ENCODE measurements at places on chromosomes 5 and 9.

- no peak for DNase-seq
These were observed 118.5 kb downstream of the NRG2 start for GRCh38 chr5:139924294-139925215.

- no peak for DNase-seq
These were observed 107.6 kb upstream of the PHYKPL start for GRCh38 chr5:178340187-178340586.

GRCh38 chr5:78273436-78273835 is 21.1 kb downstream of the AP3B1 start:
- DNase-seq, result no peak

DNA sequence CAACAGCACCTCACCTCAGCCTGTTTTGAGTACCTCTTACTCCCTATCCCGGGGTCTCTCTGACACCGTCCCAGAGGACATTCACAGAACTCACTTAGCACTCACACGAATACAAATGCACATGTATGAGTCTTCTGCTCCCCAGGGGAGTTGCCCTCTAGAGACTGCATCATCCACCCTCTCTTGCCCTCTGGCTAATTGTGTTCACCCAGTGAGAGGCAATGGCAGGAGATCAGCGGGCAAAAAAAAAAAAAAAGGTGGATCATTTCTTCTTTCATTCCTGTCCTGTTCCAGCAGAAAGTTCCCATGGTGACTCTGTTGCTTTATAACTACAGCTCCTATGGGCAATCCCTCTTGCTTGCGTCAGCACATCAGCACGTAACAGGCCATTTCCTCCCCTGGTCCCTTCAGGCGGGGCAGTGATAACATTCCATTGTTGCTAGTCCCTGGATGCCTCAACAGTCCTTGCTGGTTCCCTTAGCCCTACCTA is 23.5 kb upstream of the SNX2 start:
- peak; percentile 7 for DNase-seq

DNA sequence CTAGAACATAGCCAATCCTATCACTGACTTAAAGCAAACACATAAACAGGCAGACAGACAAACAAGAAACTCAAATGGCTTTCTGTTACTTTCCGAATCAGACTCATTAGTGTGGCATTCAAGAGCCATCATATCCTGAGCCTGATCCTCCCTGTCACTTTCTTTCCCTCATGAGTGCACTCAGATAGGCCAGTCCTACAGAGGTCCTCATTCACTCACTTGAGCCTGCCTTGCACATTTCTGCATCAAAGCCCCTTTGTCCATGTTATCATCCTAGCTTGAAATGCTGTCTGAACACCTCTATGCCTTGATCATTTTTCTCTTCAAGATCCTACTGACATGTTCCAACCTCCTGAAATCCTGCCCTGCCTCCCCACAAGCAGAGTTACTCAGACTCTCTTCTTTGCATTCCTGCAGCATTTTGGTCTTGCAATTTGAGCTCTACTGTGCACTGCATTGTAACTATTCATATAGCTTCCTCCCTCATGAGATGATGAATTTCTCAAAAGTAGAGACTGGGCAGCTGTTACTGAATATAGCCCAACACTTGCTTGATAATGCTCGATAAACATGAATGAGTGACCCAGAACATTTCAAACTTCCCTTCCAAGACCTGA is 126.9 kb downstream of the PALM2AKAP2 start:
- DNase-seq, result peak; percentile 74
